Neural crest cell (in vitro differentiated cells): ENCODE measurements at places on chromosomes 5 and 9.

- DNase-seq = no peak
These were observed 946.0 kb downstream of the NR2F1-AS1 start for GRCh38 chr5:92635001-92635461.

DNA sequence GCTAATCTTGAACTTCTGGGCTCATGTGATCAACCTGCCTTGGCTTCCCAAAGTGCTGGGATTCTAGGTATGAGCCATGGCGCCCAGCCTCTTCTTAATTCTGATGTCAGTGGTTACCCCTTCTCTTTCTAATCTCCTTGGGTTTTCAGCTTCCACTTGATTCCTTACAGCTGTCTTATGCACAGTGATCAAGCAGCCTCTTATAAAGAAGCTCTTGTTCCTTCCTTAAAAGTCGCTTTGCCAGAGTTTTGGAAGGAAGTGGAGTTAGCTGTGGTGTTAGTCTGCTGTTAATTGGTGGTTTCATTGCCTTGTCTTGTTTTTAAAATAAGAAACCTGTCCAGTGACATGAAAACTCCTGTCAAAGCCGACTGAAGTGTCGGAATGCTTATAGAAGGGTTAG lies 128.1 kb upstream of the CACNA1B start:
- no peak for DNase-seq

DNA sequence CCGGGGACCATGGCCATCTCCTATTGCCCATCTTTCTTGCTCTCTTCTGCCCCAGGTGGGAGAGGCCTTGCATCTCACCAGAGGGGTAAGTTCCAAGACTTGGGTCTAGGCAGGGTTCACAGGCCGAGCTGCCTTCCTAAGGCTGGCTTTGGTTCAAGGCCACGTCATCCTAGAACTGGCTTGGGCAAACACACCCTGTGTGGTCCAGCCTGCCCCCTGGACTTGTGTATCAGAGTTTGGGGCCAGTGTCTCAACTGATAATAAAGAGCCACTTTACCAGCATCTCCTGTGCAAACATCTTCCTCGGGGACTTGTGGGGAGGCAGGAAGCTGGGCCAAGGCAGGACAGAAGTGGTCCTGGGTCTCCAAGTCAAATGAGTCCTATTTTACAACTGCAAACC lies 17.8 kb downstream of the BOD1 start:
- no peak for DNase-seq

- no peak for DNase-seq
These were observed 24.8 kb upstream of the CTNNAL1 start for GRCh38 chr9:109037946-109038715.

DNA sequence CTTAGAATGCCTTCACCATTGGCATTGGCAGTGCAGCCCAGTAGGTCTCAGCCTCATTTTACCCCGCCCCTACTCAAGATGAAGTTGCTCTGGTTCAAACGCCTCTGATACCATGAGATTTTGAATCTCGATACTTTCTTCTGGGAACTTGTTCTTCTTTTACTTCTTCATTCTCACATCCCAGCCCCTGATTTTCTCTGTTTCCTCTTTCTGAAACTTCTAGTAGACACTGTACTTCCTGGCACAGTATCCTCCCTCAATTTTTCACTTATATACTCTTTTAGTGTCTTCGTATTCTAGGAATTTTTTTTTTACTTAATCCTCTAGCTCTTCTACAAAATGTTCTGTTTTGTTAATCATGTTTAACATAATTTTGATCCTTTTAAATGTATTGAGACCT lies 13.1 kb upstream of the ZNF79 start:
- no peak for DNase-seq

- DNase-seq = no peak
These were observed 70.4 kb upstream of the RASEF start for GRCh38 chr9:83133316-83133715.

- DNase-seq = no peak
These were observed 7.9 kb upstream of the ZDHHC11 start for GRCh38 chr5:858726-859125.

DNA sequence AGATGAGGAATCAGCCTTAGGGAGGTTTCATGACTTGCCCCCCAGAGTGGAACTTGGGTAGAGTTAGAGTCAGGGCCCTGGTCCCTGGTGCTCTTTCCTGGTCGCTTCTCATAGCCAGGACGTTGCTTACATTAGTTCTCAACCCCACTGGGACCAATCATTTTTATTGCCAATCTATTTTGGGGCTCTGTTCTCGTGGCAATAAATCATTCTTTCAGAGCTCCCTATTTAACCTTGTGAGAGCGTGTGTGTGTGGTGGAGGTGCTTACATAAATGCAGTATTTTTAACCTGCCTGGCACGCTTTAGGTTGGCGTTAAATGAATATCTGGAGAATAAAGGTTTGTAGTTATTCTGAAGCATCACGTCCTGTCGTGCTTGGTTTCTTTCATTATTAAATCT lies 4.1 kb downstream of the TRIO start:
- no peak for DNase-seq

DNA sequence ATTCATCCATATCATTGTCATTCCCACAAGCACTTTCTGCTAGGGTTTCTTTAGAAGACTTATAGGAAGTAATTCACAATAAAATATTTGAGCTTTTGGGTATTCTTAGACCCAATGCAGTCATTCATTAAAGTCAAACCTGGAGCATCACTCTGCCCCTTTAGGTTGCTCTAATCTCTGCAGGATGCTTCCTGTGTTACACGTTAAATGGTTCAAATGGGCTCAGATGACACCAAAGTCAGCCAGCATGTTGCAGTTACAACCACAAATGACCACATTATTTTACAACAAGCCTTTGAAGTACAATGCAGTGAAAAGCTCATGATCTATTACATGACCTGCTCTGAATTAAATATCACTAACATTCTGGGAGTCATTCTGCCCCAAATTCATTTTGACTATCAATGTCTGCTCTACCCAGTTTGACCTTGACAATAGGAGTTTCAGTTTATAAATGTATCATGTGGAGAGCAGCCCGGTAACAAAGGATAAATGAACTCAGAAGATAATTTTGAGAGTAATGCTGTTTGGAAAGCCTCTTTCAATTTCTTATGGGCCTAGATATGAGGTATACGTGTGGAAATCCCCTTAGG lies 668.6 kb upstream of the DMAC1 start:
- DNase-seq = no peak
